Prostate gland (tissue), 2 donors: ENCODE measurements at places on chromosomes 16 and 17. TPM values are rescaled to one million over a fixed set of nuclear protein-coding genes. Genes with fewer than 3 reads are reported as not detected.

The TBC1D3E gene
- total RNA-seq = not detected

The MT2A gene
- 214 TPM for total RNA-seq

The TP53TG3 gene
- total RNA-seq = 4.7 TPM

The CRYBA1 gene
- total RNA-seq = not detected

The KRTAP4-6 gene
- total RNA-seq = not detected

The ACLY gene
- 203 TPM for total RNA-seq

The RPL23 gene
- total RNA-seq = 2,029 TPM

The GPATCH8 gene
- 42.8 TPM for total RNA-seq

The EPOP gene
- total RNA-seq = 11.0 TPM

The PLLP gene
- total RNA-seq = 28.6 TPM

The PITPNM3 gene
- 5.3 TPM for total RNA-seq

The MYCBPAP gene
- total RNA-seq = 0.14 TPM

The ZDHHC7 gene
- total RNA-seq = 64.6 TPM

The EVI2B gene
- 8.9 TPM for total RNA-seq

The ADAM11 gene
- 3.5 TPM for total RNA-seq

The CD300H gene
- not detected for total RNA-seq

The UNKL gene
- 96.7 TPM for total RNA-seq

The PGAP6 gene
- 36.8 TPM for total RNA-seq
